Cortex of kidney (tissue), 1 donor: ENCODE measurements at places on chromosomes 2 and 18.

DNA sequence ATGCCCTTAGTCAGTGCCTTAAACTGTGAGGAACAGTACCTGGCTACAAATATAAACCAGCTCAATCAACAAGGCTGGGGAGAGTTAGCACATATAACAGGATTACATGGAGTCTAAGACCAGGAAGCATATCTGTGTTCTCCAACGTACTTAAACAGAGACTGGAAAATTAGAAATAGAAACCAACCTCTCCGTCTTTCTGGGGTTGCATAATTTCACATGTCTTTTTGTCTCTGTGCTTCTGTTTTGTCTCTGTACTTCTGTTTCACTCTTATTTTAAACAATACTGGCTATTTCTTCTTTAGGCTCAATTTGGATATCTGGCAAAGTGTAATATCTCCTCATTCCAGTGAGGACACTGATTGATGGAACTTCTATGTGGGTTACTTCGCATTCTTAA, 749.0 kb upstream of the ZEB2 start:
- DNase-seq, result no peak

DNA sequence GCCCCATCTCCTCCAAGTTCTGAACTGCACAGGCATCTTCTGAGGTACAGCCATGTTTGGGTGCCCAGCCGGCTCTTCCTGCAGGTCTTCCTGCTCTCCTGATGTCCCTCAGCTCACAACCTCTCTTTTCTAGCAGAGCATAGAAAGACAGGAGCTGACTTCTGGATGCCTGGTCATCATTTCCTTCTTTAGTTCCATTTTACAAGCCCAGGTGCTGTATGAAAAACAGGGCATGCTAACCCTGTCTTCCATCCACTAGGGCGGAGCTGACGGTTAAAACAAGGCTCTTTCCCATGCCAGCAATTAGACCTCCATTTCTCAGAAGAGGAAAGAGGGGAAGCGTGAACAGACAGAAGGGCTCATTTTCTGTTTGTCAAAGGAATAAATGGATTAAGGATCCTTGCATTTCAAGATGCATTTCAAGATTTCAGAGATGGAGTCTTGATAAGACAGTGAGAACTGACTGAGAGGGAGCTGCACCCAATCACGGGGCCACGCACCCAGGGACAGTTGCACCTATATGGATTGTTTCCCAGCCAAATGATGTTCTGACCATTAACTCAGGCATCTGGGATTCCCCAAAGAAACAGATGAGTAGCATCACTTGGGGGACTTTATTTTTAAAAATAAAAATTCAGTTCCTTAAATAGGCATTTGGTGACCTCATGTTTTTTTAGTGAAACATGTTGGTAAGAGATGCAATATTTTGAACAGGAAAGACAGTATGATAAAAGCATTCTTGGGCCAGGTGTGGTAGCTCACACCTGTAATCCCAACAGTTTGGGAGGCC, 45.8 kb upstream of the EML6 start:
- no peak for DNase-seq

DNA sequence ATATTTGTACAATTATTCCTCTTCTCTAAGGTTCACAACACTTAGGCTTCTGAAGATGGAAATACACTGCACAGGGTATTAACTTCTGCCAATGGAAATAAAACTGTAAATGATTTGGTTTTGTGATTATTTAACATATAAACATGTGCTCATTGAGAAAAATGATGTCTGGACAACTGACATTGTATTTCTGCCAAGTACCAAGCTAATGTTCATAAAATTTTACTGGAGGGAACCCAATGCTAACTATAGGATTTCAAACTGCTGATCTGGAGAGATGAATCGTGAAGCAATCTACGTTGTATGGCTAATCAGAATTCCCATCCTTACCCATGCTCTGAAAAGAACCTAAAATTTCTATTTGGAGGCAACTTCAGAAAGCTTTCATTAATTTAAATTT, 279.7 kb downstream of the NRXN1 start:
- DNase-seq, result no peak

DNA sequence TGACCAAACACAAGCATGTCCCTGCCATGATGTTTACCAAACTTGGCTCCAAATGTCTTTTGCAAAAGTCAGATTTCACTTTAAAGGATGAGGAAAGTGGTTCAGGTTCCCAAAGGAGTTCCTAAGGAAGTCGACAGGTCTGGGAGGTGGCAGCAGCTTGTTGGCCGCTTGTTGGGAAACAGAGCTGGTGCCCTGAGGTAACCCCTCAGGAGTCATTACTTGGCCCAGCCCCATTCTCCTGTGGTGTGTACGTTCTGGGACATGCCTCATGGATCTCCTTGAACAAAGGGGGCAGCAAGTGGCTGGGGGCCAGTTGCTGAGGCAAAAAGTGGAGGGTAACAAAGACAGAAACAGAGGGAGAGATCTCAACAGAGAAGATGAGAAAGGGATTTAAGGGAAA, 10.9 kb downstream of the TMBIM1 start:
- DNase-seq, result no peak

DNA sequence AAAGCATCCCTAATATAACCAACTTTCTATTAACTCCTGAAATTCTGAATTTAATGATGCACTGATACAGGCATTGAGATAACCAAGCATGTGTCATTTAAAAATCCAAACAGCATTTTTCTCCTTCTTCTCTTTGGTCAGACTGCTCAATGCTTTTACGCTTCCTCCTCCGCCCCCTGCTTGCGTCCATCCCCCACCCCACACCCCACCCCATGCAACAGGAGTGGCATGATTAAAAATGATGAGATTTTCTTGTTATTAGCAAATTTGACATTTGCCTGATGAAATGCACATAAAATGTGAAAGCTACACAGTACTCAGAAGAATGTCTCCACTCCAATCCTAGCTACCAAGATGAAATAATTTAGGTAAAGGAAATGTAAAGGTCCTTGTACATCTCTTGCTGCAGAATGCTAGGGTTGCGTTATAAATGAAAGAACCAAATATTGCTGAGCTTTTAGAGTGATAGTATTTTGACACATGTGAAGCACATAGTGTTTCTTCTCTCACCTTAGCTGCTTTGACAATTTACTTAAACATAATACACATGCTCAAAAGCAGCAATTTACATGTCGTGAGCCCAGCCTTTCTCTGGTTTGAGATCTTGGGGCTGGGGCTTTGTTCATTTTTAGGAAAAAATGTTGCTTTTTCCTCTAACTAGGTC, 263.8 kb downstream of the MEIS1 start:
- no peak for DNase-seq

GRCh38 chr2:50392185-50392584, 639.7 kb downstream of the NRXN1 start:
- DNase-seq, result no peak

GRCh38 chr2:13289310-13289709, 572.6 kb downstream of the TRIB2 start:
- no peak for DNase-seq

DNA sequence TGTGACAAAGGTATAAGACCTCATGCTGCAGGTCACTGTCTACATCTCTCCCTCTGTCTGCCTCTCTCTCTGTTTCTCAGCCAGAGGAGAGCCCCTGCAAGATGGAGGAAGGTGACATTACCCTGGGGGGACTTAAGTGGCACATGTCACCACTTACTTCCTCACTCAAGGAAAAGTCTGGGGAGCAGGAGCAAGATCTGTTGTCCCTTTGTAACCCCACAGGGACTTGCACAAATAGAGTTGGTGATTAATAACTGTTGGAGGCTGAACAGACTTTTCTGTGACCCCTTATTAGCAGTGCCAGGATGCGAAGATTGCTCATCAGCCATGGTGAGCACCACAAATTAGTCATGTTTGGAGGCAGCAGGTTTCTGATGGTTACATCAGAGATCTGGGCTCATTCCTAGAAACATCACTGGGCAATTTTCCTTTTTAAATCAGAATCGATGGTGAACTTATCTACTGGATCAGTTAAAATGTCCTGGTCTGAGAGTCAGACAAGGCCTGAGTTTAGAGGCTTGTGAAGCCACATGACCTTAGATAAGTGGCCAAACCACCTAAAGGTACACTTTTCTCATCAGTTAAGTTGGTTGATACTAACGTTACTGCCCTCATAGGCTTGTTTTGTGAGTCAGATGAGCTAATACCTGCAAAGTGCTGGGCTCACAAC, 81.2 kb upstream of the LTBP1 start:
- no peak for DNase-seq

DNA sequence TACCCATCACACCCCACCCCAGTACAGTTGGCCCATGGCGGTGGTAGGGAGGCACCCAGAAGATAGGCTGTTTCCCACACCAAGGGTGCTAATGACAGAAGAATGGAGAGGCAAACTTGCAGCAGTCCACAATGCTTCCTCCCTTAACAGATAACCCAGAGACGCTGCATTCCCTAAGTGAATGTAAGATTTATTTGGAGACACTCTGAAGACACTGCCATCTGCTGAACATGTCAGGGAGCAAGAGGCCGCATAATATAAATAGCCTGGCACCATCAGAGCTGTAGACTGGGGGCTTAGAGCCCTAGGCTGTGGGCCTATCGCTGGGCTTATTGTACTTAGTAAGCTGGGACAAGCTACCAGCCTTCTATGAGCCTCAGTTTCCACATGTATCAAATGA, 2.2 kb upstream of the IWS1 start:
- DNase-seq, result no peak

DNA sequence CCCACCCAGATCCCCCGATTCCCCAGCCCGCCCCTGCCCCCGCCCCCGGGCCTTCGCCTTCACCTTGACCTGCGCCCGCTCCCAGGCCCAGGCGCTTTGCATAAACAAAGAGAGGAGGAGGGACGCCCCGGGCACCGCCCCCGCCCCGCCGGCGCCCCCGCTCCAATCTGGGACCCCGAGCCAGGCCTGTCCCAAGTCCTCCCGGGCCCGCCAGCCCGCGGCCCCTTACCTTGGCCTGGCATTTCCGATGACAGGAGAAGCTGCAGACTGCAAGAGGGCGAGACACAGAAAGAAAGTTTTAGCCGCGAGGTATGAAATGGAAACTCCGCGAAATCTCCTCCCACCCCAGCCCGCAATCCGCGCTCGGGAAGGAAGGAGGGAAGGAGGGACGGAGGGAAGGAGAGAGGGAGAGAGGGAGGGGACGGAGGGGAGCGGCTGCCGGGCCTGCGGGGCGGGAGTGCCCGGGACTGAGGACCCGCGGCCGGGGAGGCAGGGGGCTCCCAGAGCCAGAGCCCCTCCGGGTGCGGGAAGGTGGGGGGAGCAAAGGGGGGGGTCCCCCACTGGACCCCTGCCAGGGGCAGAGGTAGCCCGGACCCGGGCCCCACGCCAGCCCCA, 24.2 kb downstream of the TNS1 start:
- DNase-seq, result no peak

GRCh38 chr2:40489678-40489960, 37.7 kb upstream of the SLC8A1 start:
- no peak for DNase-seq

- no peak for DNase-seq
Measured at GRCh38 chr18:38450876-38451275, 885.3 kb upstream of the CELF4 start.

- no peak for DNase-seq
Measured at GRCh38 chr2:137039482-137040152, 274.3 kb downstream of the THSD7B start.

- DNase-seq, result no peak
Measured at GRCh38 chr2:17543131-17543660, 2.7 kb downstream of the VSNL1 start.

DNA sequence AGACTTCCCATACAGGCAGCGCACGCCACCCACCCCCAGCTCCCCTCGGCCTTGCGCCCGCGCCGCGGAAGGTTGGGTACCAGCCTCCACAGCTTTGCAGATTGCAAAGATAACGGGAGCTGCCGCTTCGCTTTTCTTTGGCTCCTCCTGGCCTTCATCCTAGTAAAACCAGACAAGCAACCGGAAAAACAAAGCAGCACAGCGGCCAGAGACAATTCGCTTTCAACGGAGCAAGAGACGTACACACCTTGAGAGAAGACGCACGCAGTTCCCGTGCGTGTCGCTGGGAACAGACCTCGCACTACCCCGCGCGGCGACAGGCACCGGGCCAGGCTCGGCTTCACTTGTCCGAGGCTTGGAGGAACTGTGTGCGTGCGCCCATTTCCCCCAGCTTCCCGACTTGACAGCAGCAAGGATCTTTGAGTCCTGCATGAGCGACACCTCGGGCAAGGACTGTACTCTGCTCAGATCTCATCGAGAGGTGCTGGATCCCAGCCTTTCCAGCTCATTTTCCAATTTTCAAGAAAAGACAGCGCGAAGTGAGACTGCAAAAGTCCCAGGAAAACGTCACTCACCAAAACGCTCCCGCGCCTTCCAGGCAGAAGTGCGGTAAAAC, 964 bp downstream of the ZBTB7C start:
- no peak for DNase-seq

- DNase-seq, result no peak
Measured at GRCh38 chr2:193446967-193447366, 1252.2 kb upstream of the TMEFF2 start.

- no peak for DNase-seq
Measured at GRCh38 chr2:54575379-54575888, 119.3 kb downstream of the SPTBN1 start.

DNA sequence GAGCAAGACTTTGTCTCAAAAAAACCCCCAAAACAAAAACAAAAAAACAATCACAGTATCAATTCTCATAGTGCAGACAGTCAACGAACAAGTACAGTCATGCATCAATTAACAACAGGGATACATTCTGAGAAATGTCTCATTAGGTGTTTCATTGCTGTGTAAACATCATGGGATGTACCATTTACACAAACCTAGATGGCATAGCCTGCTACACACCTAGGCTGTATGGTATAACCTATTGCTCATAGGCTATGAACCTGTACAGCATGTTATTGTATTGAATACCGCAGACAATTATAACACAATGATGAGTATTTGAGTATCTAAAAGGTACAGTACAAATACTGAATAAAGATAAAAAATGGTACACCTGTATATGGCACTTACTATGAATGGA, 67.8 kb upstream of the LMAN1 start:
- no peak for DNase-seq

DNA sequence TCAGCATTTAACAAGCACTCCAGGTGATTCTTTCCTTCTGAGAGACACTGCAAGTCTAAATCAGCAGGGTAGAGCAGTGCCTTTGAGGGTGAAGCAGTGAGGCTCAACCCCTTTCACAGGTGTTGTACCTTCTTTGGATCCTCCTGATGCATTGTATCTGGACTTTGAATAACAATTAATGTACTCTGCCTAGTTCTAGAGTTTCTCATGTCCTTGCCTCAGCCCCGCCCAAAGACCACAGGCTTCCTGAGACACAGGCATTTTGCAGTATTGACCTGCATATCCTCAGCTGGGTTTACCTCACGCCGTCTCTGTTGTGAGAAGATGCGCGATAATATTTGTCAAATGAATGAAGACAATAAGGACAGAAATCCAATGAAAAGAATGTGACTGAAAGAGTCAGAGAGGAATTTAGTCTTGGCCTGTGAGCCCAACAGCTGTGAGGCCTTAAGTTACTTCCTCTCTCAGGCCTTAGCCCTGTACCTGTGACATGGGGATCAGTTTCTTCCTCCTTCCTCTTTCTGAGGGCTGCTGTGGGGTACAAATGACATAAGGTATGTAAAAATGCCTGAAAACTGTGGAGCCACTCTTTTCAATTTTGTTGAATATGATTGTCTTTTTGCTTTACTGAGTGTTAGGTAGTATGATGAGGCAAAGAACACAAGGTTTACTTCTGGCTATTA, 43.7 kb downstream of the WIPF1 start:
- no peak for DNase-seq

GRCh38 chr2:44055229-44055628, 59.4 kb upstream of the LRPPRC start:
- no peak for DNase-seq
